ENCODE measurements at places on chromosomes 11 and 22. TPM values are rescaled to one million over a fixed set of nuclear protein-coding genes. Genes with fewer than 3 reads are reported as not detected.

DNA sequence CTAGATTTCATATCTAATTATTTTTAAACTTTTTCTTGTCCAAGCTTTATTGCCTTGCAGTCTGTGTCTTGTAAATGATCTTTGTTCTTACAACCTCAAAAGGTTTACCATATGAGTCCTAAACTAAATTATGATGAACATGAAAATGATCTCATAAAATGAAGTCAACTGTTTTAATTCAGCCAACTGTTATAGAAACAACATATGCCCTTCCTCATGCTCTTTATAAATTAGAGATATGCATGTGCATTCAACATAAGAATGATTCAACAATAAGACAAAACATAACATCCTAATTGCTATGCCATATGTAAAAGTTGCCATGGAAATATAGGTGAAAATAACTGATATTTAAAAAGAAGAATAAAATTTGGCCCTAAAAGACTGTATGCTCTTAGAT lies 774.4 kb downstream of the LUZP2 start:
- H3K27ac ChIP-seq, result no peak overlapping the region
- no peaks in the 10 kb centered on the region for H3K36me3 ChIP-seq
- no peaks in the 10 kb centered on the region for H3K27me3 ChIP-seq
- H3K4me1 ChIP-seq, result no peaks in the 10 kb centered on the region
- DNase-seq, result no peak

DNA sequence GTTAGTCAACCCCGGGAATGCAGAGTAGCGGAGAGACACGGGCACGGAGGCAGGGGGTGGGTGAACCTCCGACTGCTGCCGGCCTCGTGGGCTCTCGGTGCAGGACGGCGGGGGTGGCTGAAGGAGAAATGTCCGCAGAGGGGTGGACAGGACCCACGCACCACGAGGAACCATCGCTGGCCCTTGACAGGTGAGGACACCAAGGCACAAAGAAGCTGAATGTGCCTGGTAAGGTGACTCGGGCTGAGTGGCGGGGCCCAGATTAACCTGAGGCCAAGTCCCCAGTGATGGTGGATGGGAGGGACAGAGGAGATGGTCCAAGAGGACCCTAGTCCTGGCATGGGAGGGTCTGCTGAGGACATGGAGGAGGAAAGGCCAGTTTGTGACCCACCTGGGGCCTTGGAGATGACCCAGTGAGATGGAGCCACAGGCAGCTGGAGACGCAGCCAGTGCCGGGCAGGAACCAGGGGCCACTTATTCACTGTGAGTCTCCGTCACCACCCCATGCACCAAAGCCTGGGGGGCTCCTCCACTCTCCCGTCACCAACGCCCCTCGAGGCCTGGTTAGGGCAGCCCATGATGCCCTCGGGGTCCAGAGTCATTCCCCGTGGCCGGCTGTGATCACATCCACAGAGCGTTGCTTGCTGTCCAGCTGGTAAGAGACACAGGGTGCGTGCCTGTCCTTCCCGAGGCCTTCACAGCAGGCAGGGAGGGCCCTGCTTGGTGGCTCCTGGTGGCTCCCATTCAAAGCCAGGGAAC lies 64.2 kb downstream of the CELSR1 start:
- H3K4me3 ChIP-seq, result no peak overlapping the region
- no peaks in the 10 kb centered on the region for H3K36me3 ChIP-seq
- H3K4me1 ChIP-seq, result peaks cover 19% of the 10 kb centered on the region

ISX gene
- total RNA-seq, result not detected

GRCh38 chr11:62419314-62419929 lies 589 bp downstream of the SCGB1A1 start:
- no peaks in the 10 kb centered on the region for H3K36me3 ChIP-seq
- peaks cover under 1% of the 10 kb centered on the region for H3K4me1 ChIP-seq
- no peak overlapping the region for H3K27ac ChIP-seq
- H3K27me3 ChIP-seq, result no peaks in the 10 kb centered on the region
- no peak overlapping the region for H3K4me3 ChIP-seq
- no peak for DNase-seq

DNA sequence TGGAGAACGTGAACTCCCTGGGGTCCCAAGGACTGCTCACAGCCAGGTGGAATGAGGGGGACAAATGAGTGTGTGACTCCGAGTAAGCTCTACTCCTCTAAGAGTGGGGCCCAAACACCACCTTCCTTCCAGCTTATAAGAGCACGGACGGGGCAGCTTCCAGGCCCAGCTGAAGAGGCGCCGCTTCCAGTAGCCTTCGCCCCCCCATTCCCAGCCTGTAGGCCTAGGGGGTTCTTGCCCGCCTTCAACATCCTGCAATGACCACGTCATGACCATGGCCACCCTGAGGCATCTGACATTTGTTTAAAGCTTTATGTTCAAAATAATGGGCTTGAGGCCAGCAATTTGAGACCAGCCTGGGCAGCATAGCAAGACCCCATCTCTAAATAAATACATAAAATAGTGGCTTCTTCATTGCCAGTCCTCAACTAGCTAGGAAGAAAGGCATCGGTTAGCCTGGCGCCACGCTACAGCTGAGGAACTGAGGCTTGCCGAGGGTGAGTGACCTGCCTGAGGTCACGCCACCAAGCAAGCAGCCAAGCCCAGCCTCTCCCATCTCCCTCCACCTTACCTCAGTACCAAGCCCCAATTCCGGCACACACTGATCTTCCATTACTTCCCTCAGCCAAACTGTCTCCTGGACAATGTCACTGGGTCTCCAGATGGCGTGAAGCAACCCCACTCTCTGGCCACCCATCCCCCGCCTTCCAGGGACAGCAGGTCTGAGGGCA lies 7.8 kb upstream of the TNFRSF13C start:
- H3K27me3 ChIP-seq, result no peaks in the 10 kb centered on the region
- peak overlapping the region; percentile 89 for H3K27ac ChIP-seq
- peaks cover 65% of the 10 kb centered on the region for H3K4me1 ChIP-seq
- H3K36me3 ChIP-seq, result no peaks in the 10 kb centered on the region
- DNase-seq, result no peak

ACRV1 gene
- total RNA-seq, result not detected

DNA sequence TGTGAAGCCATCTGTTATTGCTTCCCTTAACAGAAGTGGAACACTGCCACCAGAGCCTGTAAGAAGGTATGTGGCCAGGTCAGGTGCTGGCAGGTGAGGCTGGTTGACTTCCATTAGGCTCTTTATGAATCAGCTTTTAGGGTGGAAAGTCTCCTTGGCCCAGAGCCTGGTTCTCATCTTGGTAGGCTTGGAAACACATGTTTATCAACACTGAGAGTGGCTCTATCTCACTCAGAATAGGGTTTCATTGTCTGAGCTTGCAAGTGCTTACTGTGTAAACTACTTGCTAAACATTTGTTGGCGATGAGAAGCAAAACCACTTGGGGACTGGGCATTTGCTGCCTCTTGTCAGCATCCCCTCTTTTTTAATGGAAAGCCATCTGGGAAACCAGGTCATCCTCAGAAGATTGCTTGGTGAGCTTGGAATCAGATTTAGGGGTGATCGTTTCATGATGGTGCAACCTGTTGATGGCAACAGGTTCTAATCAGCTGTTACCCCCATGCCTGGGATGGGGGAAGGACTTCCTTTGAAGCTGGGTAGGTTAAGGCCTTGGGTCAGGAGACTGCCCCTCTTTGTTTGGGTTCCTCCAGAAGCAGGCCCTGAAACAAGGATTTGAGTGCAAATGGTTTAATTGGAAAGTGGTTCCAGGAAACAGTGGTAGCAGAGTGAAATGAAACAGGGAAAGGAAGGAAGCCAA lies 75.0 kb upstream of the AMPD3 start:
- H3K4me3 ChIP-seq, result no peak overlapping the region
- peaks cover 4% of the 10 kb centered on the region for H3K27me3 ChIP-seq
- no peak overlapping the region for H3K27ac ChIP-seq
- DNase-seq, result no peak
- no peaks in the 10 kb centered on the region for H3K36me3 ChIP-seq

DNA sequence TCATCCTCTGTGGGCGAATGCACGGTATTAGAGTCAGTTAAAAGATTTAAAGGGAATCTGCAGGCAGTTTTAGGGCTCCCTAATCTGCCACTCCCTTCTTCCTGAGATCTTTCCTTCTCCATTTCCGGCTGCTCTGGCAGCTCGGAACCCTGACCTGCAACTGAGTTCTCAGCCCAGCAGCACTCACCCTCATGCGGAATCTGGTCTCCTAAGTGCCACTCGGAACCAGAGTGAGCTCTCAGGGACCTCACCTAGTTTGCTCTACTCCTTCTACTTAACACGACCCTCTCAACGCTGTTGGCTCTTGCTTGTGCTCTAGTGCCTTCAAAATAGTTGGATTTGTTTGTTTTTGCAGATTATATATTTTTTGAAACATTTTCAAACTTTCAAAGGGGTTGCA lies 19.3 kb upstream of the IL10RA start:
- no peaks in the 10 kb centered on the region for H3K36me3 ChIP-seq
- no peak for DNase-seq
- H3K27me3 ChIP-seq, result no peaks in the 10 kb centered on the region
- peaks cover 34% of the 10 kb centered on the region for H3K4me1 ChIP-seq
- H3K27ac ChIP-seq, result no peak overlapping the region

DSCAML1 gene
- 0.66 TPM for total RNA-seq

TXNRD2 gene
- total RNA-seq, result 37.3 TPM

- no peaks in the 10 kb centered on the region for H3K36me3 ChIP-seq
- H3K4me3 ChIP-seq, result no peak overlapping the region
- no peak overlapping the region for H3K27ac ChIP-seq
- no peaks in the 10 kb centered on the region for H3K4me1 ChIP-seq
Measured at GRCh38 chr22:16819249-16819648, 6.0 kb downstream of the XKR3 start.

PRODH gene
- total RNA-seq, result not detected

DNA sequence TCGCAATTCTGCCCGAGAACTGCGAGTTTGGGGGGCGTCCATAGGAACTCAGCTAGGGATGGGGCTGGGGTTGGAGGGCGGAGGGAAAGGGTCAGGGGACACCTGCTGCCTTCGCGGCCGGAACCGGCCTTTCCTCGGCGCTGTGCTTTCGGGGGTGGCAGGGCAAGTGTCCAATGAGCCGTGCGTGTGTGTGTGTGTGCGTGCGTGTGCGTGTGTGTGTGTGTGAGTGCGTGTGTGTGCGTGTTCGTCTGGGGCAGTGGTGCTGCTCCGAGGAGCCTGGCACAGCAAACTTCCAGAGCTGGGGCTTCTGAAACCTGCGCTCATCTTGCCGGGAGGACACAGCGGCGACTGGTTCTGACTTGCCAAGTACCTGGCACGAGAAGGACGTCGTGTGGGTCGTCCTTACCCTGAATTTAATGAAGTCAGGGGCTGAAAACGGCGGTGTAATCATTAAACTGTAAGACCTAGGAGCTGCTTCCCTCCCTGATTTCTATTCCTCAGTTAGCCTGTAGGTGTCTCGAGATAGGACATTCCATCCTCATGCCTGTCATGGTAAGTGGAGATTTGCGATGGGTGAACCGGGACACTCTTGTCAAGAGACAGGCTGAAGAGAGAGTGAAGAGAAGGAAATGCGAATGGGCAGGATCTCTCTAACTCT lies 27.0 kb upstream of the AMOTL1 start:
- peaks cover 14% of the 10 kb centered on the region for H3K27me3 ChIP-seq
- H3K4me1 ChIP-seq, result peaks cover 9% of the 10 kb centered on the region
- no peak overlapping the region for H3K4me3 ChIP-seq
- H3K27ac ChIP-seq, result no peak overlapping the region
- no peaks in the 10 kb centered on the region for H3K36me3 ChIP-seq

- DNase-seq, result no peak
- no peaks in the 10 kb centered on the region for H3K36me3 ChIP-seq
- H3K27me3 ChIP-seq, result no peaks in the 10 kb centered on the region
- no peak overlapping the region for H3K27ac ChIP-seq
- no peaks in the 10 kb centered on the region for H3K4me1 ChIP-seq
Measured at GRCh38 chr11:103453915-103454709, 344.9 kb downstream of the DYNC2H1 start.

- H3K27ac ChIP-seq, result no peak overlapping the region
- no peak for DNase-seq
- H3K36me3 ChIP-seq, result no peaks in the 10 kb centered on the region
Measured at GRCh38 chr11:108729227-108729871, 64.5 kb downstream of the DDX10 start.

- DNase-seq, result no peak
- H3K27ac ChIP-seq, result no peak overlapping the region
- H3K27me3 ChIP-seq, result no peaks in the 10 kb centered on the region
Measured at GRCh38 chr22:32855045-32855756, 53.7 kb downstream of the TIMP3 start.

SMIM35 gene
- total RNA-seq, result 0.68 TPM

ZNRF3 gene
- 0.34 TPM for total RNA-seq

DNA sequence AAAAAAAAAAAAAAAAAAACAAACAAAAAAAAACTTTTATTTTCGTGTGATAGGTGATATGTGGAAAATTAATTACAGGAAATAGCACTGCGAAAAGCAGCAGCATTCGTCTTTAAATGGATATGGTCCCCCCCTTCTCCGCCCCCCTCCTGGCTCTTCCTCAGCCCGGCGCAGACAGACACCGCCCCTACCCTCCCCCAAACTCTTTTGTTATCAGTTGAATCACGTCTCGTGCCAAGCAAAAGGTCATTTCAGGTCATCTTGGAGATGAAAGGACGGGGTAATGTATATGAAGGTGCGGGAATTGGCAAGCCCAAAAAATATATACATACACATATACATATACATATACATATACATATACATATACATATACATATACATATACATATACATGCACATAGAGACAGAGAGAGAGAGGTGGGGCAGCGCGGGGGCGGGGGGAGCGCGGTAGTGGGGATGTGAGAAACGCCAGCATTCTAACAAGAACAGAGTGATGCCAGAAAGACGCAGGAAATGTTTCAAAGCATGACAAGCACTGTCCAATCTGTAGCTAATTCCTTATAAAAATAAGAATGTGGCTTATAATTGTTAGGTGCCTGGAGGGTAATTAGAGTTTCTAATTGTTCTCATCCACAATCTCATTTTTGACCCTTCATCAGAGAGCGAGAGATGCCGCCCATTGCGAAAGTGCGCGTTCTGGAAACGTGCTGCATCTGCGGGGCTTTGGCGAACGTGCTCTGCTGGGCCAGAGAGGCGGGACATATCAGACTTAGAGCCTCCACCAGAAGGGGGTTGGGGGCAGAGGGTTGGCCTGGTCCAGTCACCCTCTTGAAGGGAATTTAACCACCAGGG lies 214.5 kb upstream of the UBASH3B start:
- H3K27me3 ChIP-seq, result peaks cover 3% of the 10 kb centered on the region
- no peak overlapping the region for H3K27ac ChIP-seq
- H3K36me3 ChIP-seq, result no peaks in the 10 kb centered on the region
- H3K4me1 ChIP-seq, result no peaks in the 10 kb centered on the region
- no peak for DNase-seq
- no peak overlapping the region for H3K4me3 ChIP-seq

GRCh38 chr11:122336706-122337105 lies 220.7 kb upstream of the BLID start:
- H3K27me3 ChIP-seq, result no peaks in the 10 kb centered on the region
- DNase-seq, result no peak
- no peak overlapping the region for H3K27ac ChIP-seq
- no peak overlapping the region for H3K4me3 ChIP-seq

NPAS4 gene
- not detected for total RNA-seq

MMP12 gene
- total RNA-seq, result not detected

Measured in natural killer cell (primary cell).